ENCODE measurements at places on chromosomes 2 and 18.

DNA sequence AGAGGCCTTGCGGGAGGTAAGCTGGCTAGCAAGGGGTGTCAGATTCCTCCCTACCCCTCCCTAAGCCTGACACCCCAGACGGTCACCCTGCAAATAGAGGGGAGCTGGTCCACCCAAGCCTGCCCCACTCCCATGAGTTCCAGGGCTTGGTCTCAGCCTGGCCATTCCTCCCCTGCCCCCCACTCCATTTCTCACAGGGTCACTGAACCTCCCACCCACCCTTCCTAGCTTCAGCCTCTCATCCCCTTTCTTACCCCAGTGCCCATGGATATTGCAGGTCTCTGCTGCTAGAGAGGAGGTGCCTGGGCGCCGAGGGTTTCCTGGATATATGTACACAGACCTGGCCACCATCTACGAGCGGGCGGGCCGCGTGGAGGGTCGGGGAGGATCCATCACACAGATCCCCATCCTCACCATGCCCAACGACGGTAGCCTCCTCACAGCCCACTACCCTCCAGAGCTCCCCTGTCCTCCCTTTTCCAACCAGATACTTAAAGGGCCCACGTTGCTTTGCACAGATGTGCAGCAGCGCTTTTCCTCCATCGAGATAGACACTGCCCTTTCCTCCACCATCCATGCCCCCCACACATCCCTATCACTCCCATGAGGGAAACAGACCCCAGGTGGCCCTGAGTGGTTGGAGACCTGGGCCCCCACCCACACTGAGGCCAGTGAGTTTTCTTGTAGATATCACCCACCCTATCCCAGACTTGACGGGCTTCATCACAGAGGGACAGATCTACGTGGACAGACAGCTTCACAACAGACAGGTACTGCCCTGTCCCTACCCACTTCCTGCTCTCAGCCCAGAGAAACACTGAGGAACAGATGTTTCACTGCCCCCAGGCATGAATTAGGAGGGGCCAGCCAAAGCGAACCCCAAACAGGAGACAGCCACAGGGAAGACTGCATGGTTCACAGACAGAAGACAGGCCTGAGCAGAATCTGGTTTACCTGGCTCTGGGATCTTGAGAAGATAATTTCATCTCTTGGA is 15.2 kb upstream of the ANKRD53 start:
- peak; percentile 20 for DNase-seq

DNA sequence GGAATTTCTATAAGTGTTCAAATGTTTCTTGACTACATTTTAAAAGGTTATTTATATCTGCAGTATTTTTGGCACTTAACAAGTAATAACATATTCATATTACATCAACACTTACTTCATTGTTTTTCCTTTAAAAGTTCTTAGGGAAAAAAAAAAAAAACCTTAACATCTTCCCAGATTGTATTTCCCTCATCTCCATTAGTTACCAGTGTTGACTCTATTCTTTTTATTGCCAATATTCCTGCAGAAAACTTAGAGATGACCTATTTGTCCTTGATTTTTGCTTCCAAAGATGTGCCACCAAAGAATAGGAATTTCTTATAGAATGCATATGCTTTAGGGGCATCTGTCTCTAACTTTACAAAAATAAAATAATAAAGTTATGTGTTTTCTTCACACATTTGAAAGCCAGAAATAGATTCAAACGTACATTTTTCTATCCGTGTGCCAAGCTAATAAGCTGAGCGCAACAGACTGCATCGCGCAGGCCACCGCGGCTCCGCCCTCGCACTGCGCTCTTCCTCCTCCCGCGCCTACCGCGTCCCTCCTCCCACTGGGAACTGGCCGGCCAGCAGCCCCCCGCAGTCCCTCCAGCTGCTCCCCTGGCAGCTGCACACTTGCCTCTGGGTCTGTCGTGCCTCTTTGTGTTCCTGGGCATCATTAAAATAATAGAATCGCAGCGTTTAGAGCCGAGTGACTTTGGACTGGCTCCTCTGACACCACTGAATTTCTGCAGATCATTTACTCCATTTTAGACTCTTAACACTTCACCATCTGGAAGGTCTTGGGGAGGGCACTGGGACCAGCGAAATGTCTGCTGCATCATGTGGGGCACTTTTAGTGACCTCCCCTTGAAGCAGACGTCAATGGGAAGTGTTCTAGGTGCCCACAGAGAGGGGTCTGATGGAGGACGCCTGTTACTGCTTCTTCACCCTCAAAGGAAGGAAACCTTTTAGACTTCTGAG is 21.2 kb upstream of the NAB1 start:
- peak; percentile 74 for DNase-seq

DNA sequence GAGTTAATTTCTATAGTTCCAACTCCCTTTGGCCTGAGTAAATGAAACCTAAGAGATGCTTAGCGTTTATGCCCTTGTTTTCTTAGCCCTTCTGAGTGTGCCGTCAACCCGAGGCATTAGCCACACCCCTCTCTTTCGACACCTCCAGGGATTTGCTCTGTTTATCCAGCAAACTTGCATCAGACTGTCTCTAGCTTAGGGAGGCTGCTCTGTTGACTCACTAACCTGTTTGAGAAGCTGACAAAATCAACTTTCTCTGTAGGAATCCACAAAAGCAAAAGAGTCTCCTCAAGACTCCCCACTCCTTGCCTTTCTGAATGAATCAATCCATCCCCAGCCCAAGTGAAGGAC is 317.6 kb downstream of the TNS1 start:
- no peak for DNase-seq

DNA sequence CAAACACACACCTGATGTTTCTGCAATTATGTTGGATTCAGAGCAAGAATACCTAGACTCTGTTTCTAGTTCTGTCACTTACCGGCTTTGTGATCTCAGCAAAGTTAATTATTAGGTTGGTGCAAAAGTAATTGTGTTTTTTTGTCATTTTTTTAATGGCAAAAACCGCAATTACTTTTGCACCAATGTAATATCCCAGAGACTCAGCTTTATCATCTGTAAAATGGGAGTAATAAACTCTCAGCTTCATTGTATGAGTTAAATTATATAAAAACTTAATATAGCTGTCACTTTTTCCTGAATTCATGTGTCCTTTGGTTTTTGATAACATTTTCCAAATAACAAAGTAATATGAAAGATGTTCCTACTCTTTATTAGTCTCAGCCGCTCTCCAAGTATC is 251.7 kb downstream of the TRIB2 start:
- DNase-seq, result no peak

DNA sequence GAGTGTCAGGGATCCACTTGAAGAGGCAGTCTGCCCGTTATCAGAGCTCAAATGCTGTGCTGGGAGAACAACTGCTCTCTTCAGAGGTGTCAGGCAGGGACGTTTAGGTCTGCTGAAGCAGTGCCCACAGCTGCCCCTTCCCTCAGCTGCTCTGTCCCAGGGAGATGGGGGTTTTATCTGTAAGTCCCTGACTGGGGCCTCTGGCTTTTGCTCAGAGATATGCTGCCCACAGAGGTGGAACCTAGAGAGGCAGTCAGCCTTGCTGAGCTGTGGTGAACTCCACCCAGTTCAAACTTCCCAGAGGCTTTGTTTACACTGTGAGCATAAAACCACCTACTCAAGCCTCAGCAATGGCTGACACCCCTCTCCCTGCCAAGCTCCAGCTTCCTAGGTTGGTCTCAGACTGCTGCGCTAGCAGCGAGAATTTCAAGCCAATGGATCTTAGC is 38.1 kb downstream of the PLEK start:
- no peak for DNase-seq

DNA sequence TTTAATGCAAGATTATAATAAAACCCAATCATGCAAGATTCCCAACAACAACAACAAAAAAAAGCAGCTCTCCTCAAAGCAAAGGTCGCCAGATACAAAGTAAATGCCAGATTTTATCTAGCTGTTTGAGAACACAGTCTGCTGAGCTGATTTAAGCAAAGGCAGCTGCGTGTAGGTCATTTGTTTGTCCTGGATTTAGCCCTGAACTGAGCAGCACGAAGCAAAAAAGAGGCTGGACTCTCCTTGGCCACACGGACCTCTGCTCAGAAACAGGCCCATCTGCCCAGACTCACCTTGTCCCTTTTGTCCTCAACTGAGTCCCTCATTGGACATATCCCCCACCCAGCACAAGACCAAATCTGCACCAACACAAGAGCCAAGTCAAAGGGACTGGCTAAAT is 91.5 kb downstream of the PID1 start:
- no peak for DNase-seq

DNA sequence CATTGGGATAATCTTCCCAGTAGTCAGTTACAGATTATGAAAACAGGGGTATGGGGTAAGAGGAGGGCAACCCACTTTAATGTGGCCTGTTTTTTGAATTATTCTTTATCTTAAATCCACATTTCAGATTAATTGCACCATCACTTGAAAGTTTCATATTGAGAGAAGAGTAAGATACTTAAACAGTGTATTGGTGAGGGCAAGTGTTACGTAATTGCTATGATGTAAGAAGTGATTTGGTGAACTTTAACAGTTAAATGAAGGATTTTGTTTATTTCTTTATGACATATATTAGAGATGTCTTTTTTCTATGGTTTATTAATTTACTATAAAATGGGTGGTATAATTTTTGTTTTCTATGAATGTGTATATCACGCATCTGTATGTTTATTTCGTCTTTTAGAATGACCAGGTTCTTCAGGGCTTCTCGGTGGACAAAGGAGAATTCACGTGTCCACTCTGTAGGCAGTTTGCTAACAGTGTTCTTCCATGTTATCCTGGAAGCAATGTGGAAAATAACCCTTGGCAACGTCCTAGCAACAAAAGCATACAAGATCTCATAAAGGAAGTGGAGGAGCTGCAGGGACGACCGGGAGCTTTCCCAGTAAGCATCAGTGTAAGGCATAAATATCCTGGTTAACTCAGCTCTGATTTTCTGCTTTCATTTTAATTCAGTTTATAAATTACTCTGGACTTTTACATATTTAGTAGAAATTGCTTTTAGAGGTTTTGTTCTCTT is 171.2 kb upstream of the MYO3B start:
- no peak for DNase-seq

- no peak for DNase-seq
Measured at GRCh38 chr18:8858888-8859511, 153.6 kb downstream of the MTCL1 start.

DNA sequence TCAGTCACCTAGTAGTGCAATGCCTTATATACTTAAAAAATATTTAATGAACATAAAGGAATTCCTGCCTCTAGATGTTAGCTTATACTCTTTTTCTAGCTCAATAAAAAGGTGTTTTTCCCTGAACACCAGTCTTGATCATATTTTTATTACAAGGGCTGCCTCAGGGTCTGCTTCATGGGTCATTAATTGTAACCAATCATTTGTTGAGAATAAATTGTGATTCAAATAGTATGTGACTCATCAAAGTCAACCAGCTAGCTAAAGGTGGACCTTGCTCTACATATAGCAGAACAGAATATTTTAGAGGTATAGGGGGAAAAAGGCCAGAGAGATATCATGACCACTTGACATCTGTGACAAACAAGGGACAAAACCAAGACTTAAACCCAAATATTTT is 114.0 kb downstream of the PIK3C3 start:
- no peak for DNase-seq
